ENCODE measurements at places on chromosomes 4 and X.

- no peak for DNase-seq
Observed at GRCh38 chr4:54225598-54226403, 3.3 kb upstream of the PDGFRA start.

- no peak for DNase-seq
Observed at GRCh38 chr4:124637321-124637720, 75.2 kb downstream of the ANKRD50 start.

DNA sequence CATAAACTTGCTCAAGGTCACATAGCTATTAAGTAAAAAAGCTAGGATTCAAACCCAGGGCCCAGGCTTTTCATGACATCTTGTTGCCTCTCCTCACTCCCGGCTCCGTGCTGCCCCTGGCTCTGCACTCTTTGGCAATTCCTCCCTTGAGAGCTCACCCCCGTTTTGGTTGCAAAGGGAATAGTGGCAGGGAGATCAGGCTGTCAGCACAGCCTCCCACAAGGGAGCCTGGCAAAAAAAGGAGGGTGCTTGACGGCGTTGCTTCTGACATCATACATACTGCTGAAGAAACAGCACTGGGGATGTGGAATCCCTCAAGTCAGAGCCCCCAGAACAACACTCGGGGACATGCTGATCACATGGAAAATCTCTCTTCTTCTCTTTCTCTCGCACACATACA lies 20.5 kb downstream of the IQSEC2 start:
- no peak for DNase-seq

DNA sequence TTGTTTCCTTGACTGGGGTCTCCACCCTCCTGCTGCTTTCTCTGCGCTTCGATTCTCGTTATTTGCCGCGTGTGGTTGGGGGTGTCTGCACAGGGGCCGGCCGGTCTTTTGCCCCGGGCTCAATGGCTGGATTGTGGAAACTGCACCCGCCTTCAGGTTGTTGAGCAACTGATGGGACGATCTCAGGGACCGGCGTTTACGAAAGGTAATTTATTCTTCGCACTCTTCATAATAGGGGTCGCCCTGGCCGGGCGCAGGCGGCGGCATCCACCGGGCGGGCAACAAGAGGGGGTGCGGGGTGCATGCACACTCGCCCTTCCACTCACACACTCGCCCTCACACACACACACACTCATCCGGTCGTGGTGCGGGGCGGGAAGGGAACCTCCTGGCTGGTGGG lies 1.4 kb downstream of the ADGRL3 start:
- no peak for DNase-seq

GRCh38 chr4:153556435-153556815 lies 90.3 kb downstream of the TMEM131L start:
- no peak for DNase-seq

- no peak for DNase-seq
Observed at GRCh38 chrX:38052096-38052495, 45.7 kb downstream of the SYTL5 start.
